Activated gamma-delta T cell treated with Interleukin-2 at 50 U/mL for 16 hours (primary cell): ENCODE measurements at places on chromosomes 2 and 18.

- no peak for DNase-seq
These were observed 276.9 kb upstream of the CHAC2 start for GRCh38 chr2:53490659-53491058.

- DNase-seq = no peak
These were observed 87.9 kb upstream of the COL5A2 start for GRCh38 chr2:189267491-189267890.

GRCh38 chr2:178498137-178498536, 17.9 kb downstream of the PLEKHA3 start:
- no peak for DNase-seq

DNA sequence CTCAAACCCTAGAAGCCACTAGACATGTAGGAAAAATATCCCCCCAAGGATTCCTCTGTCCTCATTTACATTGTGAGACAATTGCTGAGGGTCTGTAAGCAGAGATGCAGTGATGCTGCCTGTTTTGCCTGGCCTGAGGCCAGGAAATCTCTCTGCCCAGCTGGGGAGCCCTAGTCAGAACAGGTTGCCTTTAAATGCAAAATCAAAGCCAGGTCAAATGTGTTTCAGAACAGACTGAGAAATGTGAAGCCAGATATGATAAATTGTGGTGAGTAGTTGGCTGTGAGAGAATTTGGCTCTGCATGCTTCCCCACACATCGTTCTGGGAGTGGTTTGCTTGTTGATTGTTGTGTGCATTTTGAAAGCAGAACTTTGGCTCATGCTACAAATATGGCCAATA, 38.4 kb upstream of the NXPH2 start:
- no peak for DNase-seq

- no peak for DNase-seq
These were observed at the start of gene SH3RF3 for GRCh38 chr2:109128616-109129355. Gene SH3RF3 (plus strand): TSS chr2:109129205.

- DNase-seq = no peak
These were observed 155.0 kb upstream of the MAPRE2 start for GRCh38 chr18:34886177-34886576.

- no peak for DNase-seq
These were observed 112.1 kb downstream of the NFATC1 start for GRCh38 chr18:79507546-79508480.

GRCh38 chr2:187826023-187826422, 271.8 kb upstream of the TFPI start:
- DNase-seq = no peak

DNA sequence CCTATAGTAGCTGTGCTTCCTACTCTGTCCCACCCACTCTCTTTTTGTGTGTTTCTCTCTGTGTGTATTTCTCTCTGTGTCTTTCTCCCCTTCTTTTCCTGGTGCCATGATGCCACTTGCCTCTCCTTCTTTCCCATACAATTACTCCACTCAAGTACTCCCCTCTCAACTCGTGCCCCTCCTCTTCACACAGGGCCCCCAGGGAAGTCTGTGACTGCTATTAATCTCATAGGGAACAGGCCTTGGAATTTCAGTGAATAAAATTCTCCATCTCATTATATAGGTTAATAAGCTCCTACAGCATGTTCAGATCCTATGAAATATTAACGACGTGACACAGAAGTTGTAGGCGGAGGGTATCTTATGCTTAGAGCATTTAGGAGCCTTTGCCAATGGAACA, 205.9 kb upstream of the EPHA4 start:
- DNase-seq = no peak
